ENCODE measurements at places on chromosomes 4 and X.
A peak's percentile ranks its signal among the peaks of the same experiment; 100 is the strongest.

DNA sequence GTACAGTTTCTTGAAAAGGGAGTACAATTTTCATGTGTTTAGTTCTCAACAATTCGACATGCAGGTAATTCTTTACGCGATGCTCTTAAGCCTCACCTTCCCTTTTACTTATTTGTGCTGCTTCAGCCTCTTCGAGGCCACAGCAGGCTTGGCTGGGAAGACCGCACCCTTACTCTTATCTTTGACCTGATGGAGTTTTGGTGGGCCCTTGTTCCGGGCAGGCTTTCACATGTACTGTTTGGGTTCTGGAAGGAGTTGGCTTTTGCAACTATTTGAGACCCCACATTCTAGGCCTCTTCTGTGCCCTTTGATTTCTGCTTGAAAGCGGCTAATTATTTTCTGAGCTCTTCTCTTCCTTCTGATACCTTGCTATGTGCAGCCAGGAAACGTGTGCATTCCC, 60.2 kb downstream of the FAM193A start:
- DNase-seq, result no peak

DNA sequence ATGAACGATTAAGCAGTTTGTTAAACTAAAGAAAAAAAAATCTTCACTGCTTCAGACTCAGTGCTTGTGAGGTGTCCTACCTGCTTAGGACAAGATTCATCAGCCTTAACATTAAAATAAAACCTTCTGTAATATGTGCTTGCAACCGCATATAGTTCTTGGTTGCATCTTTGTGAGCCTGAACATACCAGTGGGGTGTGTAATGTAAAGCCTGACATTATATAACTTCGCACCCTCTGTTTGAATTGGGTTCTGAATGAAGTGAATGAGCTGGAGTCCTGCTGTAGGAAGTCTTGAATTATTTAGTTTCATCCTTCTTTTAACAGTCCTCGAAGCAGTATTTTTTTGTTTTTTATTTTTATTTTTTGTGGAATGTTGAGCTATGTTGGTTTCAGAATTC, 3.1 kb downstream of the KDM6A start:
- no peak for DNase-seq

GRCh38 chr4:147340111-147340510, 140.8 kb upstream of the EDNRA start:
- DNase-seq, result no peak

DNA sequence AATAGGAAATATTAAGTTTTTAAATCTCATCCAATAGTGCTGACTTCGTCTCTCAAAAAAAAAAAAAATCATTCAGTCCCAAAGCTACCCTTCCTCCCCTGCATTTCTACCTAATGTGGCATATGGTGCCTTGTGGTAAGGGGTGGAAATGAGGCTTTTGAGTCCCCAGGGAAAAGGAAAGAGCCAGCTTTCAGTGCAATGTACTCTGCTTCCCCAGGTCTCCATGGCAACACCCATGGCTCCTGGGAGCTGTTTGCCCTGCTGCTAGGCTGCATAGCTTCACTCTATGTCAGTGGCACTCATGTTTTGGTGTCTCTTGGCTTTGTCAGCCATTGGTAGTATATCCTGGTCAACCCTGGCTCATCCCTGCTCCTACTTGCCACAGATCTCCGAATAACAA, 175.9 kb downstream of the SLC39A8 start:
- no peak for DNase-seq

- no peak for DNase-seq
These were observed 65.2 kb downstream of the MTHFD2L start for GRCh38 chr4:74223098-74223497.

DNA sequence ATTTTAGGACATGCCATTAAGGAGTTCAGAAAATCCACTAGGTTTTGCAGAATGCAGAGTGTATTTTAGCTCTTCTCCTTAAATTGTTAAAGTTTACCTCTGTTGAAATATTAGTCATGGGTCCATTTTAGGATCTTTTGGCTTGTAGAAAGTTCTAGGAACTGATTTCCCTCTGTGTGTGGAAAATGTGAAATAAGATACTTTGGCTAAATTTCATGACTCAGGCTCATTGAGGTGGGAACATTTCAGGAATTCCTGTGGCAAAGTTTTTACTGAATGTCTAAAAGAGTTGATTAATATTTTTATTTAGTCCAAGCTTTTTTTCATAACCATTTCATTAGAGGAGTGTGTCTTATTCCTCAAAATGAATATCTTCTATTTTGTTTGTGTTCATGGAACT, 7.0 kb downstream of the FHIP1A start:
- DNase-seq, result no peak

DNA sequence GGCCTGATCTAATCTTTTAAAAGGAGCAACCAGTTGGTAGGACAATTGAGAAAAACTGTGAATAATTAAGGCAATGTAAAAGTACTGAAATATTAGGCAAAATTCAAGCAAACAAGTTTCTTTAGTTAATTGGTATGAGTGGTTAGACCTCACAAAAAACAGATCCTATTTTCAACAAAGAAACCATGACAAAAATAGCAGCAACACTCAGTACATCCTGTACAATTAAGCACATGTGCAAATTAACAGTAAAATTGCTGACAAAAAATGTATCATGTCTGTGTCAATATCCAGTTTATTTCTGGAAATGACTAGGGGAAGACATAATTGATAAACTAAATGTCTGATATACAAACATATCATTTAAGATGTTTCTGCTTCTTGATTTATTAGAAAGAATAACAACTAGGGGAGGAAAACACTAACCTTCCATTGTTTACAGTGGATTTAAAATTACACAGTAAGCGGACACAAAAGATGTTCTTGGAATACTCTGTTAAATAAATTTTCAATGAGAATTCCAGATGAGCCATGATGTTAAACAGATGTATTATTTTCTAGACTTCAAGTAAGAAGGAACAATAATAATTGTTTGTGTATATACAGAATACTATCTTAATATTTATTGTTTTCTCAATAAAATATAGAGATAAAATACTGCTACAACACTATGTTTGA, 638.9 kb downstream of the SPRY1 start:
- no peak for DNase-seq

GRCh38 chrX:39730662-39731329, 367.0 kb downstream of the BCOR start:
- DNase-seq, result peak; percentile 12

DNA sequence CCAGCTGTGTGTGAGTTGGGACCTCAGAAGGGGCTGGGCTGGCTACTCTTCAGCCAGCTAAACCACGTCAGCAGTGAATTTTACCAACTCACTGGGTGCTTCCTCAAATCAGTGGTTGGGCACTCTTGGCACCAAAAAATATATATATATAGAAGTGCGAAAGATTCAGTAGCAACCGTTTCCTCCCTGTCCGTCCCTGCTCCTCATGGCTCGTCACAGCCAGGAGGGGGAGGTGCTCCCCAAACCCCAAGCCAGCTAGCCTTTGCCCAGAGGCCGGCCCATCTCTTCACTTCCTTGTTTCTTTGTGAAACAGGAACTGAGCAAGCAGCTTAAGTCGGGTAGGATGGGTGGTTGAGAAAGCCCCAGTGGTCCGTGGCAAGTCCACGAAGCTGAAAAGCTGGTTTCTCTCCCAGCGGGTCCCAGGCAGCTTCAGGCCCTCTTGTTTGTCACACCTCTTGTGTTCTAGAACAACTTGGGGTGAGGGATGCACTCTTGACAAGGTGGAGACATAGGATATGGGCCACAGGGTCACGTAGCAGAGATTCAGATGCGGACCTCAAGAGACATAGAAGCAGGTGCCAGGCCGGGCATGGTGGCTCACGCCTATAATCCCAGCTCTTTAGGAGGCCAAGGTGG, 6.8 kb upstream of the SASH3 start:
- DNase-seq, result no peak

DNA sequence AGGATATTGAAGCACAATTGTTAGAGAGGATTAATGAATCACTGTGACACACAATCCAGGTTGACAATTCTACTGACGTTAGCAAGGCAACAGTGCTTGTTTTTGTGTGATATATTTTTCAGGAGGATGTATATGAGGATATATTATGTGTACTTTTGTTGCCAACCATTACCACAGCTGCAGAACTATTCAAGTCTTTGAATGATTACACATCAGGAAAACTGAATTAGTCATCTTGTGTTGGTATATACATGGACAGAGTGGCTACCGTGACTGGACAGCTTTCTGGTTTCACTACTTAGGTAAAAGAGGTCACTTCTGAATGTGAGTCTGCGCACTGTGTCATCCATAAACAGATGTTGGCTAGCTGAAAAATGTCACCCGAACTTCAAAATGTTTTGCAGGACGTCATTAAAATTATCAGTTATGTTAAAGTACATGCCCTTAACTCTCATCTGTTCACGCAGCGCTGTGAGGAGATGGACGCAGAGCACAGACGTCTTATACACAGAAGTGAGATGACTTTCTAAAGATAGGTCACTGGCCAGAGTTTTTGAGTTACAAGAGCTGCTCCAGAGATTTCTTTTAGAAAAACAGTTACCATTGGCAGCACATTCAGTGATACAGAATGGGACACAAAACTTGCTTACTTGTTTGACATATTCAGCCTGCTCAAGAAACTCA, 69.0 kb downstream of the MRPL1 start:
- no peak for DNase-seq

DNA sequence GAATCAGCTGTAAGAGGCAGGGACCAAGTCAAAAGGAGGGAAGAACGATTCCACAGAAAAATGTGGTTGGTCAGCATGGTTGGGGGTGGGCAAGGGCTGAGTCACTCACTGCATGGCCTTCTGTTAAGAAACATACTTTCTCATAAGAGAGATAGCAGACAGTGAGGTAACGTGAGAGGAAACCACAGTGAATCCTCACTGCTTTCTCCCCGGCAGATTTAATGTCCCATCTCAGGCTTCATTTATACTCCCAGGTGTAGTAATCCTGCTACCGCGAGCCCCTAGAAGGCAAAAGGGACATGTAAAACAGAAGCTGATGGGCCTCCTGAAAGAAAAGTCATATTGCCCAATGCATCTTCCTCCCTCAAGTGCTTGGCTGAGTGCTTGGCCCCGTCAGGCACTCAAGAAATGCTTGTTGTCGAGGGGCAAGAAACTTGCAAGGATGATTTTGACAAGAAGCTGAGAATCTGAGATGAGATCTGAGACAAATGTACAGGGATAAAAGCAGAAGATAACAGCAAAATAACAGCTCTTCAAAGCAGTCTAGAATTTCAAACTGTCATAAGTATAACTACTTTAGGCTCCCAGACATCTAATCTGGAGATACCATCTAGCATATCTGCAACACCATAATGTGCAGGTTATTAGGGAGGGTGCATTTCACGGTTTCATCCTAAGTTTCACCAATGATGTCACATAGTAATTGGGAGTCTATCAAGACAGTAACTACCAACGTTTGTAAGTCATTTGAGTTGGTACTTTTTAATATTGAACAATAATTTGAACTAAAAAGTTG, 40.2 kb downstream of the SH3KBP1 start:
- DNase-seq, result no peak

DNA sequence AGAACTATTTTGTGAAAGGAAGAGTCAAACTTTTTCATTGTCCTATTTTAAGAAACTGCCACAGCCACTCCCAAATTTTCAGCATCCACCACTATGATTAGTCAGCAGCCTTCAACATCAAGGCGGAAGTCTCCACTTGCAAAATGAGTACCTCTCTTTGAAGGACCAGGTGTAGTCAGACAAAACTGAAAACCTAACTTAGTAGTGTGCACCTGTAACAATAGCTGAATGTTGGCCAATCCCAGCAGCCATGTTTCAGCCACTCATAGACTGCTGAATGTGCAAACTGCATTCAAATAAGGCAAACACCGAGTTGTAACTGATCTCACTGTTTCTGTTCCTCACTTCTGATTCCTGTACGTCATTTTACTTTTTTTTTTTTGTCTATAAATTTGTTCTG, 341.1 kb downstream of the IL15 start:
- DNase-seq, result no peak

DNA sequence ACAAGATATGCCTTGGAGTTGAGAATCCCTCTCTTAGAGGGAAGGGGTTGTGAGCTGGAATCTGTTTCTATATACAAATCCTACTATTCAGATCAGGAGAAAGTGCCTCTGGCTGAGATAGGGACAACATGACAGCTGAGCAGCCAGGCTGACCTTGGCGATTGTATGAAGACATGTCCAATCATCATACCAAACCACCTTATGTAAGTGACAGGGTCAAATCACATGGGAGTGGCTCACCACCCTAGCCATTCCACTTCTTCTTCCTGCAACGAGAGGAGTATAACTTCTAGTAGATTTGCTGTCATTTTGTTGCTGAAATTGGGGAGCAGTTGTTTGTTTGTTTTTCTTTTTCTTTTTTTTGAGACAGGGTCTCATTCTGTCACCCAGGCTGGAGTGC, 48.3 kb upstream of the TMEM150C start:
- DNase-seq, result no peak

DNA sequence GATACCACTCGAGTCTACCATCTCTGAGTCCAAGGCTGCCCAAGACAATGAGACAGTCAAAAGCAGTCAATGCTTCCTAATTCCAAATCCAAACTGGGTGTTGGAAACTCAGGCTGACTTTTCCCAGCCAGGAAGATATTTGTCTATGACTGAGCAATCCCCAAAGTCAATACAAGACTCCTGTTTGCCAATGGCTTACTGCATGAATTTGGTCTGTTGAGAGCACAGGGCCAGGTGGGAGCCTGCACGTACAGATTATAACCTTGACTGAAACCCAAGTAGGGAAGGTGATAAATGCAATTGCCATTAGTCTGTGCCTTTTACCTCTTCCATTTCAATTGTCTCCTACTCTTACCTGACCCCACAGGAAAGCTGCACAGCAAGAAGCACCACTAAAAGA, 72.6 kb upstream of the PPARGC1A start:
- DNase-seq, result no peak

DNA sequence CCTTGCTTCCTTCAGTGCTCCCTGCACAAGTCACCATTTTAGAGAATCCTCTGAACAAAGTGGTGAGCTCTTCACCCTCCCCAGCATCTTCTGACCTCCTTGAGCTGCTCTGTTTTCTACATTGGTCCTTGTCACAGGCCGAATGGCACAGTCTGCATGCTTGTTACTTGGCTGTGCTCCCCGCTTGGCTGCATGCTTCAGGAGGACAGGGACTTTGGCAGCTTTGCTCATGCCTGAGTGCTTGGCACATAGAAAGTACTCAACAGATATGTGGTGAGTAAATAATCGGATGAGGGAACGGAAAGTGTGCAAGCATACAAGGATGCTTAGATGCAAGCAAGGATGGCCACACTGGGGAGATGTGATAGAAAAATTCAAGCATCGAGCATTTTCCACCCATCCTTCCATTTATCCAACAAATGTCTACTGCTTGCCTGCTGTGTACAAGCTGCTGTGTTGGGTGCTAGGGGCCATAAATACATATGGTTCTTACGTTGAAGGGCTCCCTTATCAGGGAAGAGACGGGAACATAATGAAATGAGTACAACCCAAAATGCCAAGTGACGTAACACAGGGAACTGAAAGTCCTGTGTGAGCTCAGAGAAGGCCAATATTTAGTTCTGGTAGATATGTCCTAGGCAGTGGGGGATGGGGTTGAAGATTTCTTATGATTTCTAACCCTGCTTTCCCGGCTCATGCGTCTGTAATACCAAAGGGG, 31.2 kb downstream of the SLC2A9 start:
- DNase-seq, result no peak

DNA sequence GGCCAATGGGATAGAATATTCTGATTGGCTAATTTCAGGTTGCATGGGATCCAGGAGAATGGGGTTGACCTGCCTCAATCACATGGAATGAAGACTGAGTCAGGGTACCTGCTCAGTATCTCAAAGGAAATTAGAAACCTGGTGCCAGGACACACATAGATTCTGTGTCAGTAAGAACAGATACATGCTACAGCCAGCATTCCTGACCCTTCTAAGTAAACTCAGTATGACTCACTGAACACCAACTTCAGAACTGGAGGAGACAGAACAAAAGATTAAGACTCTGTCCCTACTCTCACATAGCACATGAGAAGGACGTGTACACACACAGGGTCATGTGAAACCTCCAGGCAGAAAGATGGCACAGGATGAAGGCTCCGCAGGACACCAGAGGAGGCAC, 54.5 kb downstream of the FAM184B start:
- DNase-seq, result no peak

Data from activated CD4-positive, CD25-positive, alpha-beta regulatory T cell (primary cell).